ENCODE measurements at places on chromosomes 11 and 22.
A peak's percentile ranks its signal among the peaks of the same experiment; 100 is the strongest.

DNA sequence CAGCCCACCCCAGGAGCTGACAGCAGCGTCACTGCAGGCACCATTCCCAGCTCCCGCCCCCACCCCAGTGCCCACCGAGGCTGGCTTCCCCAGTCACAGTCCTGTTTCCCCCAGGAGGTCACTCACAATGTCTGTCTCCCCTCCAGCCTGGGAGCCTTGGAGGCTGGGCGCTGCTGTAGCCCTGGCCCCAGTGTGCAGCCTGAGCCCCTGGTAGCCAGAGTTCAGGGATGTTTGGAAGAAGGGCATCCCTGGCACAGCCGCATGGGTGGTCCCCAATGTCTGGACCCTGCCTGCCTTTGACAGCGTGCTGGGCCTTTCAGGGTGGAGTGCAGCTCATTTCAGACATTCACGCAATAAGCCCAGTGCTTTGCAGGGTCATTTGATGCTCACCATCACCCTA lies 4.3 kb downstream of the CAPN5 start:
- no peak for DNase-seq

- DNase-seq, result no peak
Measured at GRCh38 chr22:19238900-19239299, 52.6 kb downstream of the CLTCL1 start.

DNA sequence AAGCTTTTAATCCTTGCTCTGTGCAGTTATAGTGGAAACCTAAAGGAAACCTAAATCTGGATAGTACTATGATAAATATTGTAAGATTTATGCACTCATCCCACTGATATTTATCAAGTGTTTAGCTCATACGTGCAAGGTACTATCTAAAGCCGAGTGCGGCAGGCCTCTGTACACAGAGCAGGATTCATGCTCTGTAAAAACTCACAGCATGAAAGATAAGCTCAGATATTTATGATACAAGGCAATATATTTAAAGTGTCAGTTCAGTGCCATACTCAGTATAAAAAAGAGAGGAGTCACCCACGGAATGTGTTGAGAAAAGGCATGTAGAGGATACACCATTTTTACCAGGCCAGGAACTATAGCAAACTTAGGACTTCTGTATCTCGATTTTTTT lies 66.2 kb downstream of the MAML2 start:
- DNase-seq, result no peak

GRCh38 chr22:33062361-33062760 lies 4.2 kb upstream of the SYN3 start:
- no peak for DNase-seq

DNA sequence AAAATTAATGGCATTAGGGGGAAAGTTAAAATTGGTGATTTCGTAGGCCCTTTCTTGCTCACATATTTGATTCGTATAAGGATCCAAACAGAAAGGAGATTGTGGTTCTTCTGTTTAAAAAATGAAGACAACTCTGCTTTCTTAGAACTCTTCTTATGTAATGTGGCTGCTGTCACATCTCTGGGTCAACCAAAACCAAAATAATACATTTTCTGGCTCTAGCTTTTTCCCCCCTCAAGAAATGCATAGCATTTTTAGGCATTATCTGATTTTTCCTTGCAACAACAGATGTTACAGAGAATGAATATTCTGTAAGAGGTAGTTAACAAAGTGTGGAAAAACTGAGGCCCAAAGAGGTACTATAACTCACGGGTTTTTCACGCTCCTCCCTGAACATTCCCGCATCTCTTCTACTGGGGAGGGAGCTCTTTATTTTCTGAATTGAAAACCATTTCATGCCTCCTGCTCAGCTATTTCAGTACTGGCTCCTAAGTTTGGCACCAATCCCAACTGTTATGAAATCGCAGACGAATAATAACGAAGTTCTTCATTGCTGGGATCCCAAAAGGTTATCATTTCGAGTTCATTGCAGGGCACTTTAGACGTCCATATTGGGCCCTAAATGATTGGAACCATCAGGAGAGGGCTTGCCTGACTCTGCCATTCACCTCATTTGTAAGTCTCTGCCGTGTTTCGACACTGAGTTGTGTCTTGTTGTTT lies 17.1 kb downstream of the GRAP2 start:
- DNase-seq, result no peak

GRCh38 chr22:29689880-29690213 lies 30.0 kb upstream of the CABP7 start:
- peak; percentile 55 for DNase-seq

GRCh38 chr11:77187776-77188632 lies 60.0 kb downstream of the MYO7A start:
- peak; percentile 86 for DNase-seq

- DNase-seq, result no peak
Measured at GRCh38 chr11:35281169-35281688, 138.1 kb downstream of the SLC1A2 start.

DNA sequence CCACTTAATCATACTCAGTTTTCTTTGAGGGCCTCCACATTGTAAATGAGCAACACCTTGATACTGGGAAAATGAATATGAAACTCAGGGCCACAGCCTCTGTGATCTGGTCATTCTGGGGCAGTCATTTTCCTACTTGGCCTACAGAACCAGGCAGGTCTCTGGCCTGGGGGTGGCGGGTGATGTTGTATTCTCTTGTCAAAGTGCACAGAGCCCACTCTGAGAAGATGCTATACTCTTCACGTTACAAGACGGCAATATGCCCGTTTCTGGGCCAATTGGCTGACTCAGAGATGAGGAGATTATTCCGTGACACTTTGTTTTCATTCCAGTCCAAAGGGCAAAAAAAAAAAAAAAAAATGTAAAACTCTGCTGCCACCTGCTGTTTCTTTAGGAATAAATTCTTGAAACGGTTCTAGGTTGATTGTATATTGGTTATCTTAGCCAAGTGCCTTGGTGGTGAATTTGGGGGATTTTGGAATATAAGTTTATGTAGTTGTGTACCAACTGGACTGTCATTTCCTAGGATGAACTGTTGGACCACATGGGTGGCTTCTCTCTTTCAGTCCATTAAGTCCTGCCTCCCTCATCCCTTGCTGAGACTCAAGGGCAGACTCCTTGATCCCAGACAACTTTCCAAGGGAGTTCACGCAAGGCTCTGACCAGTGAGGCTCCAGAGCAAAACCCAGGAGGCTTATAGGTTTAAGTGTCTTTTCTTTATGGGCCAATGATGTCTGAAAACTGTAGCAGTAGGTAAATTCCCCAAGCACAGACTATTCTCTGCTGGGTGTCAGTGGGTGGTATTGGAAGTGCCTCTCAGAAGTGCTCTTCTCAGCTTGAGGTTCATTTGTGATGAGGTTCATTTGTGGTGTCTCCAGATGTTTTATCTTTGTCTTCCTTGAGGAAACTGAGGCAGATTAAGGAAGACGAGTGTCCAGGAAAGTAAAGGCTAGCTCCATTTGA lies 18.2 kb downstream of the ADM start:
- peak; percentile 82 for DNase-seq

- no peak for DNase-seq
Measured at GRCh38 chr11:32069361-32070058, 21.4 kb upstream of the RCN1 start.

DNA sequence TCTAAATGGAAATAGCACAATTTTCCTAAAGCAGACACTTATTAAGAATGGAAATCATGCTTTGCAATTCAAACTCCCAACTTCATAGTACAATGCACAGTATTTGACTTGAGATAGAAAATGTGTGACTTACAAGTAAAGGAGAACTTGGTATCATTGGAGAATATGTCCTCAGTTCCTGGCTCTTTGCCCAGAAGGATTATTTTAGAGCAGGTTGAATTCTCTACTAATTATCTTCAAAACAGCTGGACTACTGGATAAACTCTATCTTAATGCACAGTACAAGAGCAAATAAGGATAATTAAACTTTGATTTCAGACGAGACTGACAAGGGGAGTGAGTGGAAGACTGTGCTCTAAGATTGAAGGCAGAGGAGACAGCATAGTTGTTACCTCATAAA lies 839.4 kb downstream of the OPCML start:
- DNase-seq, result no peak

GRCh38 chr11:60912223-60912850 lies 1.6 kb upstream of the TMEM109 start:
- no peak for DNase-seq

GRCh38 chr22:32341122-32341740 lies 16.4 kb upstream of the RFPL3 start:
- no peak for DNase-seq

- no peak for DNase-seq
Measured at GRCh38 chr11:94449437-94449836, 44.2 kb downstream of the MRE11 start.

DNA sequence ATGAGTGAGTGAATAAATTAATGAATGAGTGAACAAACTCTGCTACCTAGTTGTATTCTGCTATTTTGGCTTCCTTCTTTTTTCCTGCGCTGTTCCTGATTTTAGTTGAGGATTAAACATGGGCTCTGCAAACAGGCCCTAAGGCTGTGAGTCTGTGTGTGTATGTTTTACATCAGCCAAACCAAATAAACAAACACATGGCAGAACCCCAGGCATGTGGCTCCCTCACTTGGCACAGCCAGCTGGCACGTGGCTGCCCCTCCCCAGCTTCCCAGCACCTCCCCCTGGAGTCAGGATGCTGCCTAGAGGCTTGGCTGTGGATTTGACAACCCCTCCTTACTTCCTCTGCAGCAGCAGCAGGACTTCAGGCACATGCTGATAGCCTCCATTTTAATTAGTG lies 593.2 kb downstream of the INSC start:
- DNase-seq, result no peak

GRCh38 chr11:65288706-65289536 lies 25.7 kb upstream of the CDC42EP2 start:
- DNase-seq, result no peak

DNA sequence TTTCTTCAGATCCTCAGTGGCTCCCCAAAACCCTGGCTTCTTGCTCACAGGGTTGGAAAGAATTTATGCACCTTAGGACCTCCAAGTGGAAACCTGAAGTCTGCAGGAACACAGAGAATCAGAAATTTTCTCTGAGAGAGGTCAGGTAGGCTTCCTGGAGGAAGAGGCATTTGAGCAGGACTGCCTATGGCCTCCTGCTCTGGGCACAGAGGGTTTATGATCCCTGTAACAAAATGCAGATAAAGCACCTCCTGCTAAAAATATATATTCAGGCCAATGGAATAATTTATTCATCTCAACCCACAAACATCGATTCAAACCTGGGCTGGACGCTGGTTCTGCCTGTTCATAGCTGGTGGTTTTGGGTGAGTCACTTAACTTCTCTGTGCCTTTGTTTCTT lies 68.1 kb upstream of the FGF3 start:
- DNase-seq, result no peak

- no peak for DNase-seq
Measured at GRCh38 chr11:73158356-73159051, 16.4 kb upstream of the FCHSD2 start.

GRCh38 chr11:27420722-27421572 lies 51.6 kb downstream of the LGR4 start:
- DNase-seq, result peak; percentile 6

- no peak for DNase-seq
Measured at GRCh38 chr11:130214861-130215530, 55.4 kb downstream of the ST14 start.

DNA sequence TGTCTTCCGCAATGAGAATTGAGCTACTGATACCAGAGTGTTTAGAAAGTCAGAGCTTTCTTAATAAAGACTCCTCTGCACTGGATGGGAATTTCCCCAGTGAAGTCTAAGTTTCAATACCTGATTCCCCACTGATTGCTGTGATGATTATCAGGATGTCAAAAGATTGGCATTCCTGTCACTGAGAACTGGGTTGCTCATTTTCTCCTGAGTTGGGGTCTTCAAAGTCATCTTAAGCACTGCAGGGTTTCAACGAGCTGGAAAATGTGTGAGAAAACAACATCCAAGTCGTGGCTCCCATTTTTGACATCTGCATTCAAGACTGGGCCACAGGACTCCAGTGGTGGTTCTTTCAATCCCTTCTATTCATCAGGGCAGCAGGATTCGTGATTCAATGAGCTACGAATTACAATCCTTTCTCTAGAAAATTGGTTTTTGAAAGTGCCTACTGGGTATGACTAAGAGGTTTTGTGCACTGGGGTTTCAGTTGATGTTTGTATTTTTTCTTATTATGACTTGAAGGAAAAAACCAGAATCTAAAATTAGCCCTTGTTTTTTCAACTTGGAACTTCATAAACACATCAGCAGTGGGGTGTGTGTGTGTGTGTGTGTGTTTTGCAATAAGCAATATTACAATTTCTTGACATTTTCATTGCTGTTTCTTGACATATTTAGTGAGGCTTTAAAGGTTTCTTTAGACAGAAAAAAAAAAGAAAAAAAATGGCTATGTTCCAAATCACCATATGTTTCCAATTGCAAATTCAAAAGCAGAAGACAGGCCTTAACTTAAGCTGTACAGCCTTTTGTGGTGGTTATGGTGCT lies 233.0 kb downstream of the FAM76B start:
- no peak for DNase-seq

GRCh38 chr22:36506637-36507517 lies at the start of gene FOXRED2:
Gene FOXRED2, minus strand, starts transcription at chr22:36507040. Its CDS starts 618 bp downstream, at chr22:36506422.
- DNase-seq, result peak; percentile 87

GRCh38 chr11:66004186-66004585 lies 1.9 kb downstream of the BANF1 start:
- DNase-seq, result no peak

DNA sequence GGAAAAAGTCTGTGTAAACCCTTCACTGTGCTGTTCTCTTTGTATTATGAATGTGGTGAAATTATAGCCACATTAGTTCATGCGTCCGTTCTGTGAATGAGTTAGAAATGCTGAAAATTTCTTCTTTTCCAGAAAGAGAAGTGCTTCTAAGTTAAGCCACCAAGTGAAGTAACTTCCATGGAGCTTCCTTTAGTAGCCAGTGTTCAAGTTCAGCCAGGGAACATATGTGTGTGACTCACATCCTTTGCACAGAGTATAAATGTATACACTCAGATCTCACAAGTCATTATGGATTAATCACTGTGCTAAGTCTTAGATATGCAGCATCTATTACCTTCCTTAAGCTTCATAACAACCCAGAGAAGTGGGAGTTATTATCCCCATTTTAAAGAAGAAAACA lies 3.1 kb upstream of the MMP8 start:
- DNase-seq, result no peak

GRCh38 chr11:1969035-1969434 lies 21.9 kb downstream of the MRPL23 start:
- DNase-seq, result no peak

- DNase-seq, result no peak
Measured at GRCh38 chr11:109421981-109422869, at the start of gene C11orf87. Gene C11orf87, plus strand, starts transcription at chr11:109422190. Its CDS starts 1,444 bp downstream, at chr11:109423634.

GRCh38 chr22:45882881-45883810 lies 93.8 kb downstream of the WNT7B start:
- no peak for DNase-seq

GRCh38 chr11:68125164-68125563 lies 4.0 kb upstream of the CHKA start:
- DNase-seq, result no peak

DNA sequence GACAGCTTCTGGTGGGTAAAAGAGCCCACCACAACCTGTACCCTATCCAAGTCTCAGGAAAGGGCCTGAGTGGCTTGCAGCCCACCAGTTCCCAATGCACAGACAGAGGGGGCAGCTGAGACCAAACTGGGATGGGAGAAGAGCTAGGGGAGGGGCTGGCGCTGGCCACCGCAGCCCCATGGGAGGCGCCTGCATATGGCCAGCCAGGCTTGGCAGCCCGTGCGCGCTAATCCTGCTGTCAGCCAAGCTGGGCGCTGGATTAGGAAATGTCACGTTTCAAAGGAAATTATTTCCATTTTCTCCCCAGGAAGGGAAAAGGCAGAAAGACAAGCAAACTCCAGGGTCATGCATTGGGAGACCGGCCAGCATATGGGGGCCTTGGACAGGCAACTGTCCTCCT lies 236.8 kb downstream of the BUD13 start:
- no peak for DNase-seq

Data from KBM-7 (cell line).